NCI-H2107 (cell line): ENCODE measurements at places on chromosomes 3 and 15.

GRCh38 chr3:151382671-151383070 is 1.9 kb downstream of the P2RY12 start:
- no peak for DNase-seq

GRCh38 chr15:22778796-22779195 is 7.6 kb upstream of the NIPA1 start:
- no peak for DNase-seq

DNA sequence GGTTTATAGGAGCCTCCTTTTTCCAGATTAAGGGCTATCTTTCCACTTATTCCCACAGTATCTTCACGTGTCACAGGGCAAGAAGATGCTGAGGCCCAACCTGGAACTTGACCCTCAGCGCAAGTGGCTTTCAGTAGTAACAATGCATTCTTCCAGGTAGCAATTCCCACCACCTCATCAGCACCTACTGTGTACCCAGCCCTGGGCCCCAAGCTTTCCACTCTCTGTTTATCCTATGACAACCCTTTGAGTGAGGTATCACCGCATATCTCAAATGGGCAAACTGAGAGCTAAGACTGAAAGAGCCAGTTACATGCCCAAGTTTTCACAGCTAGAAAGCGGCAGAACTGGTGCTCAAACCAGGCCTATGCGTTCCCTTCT is 88.2 kb downstream of the CPN2 start:
- DNase-seq = no peak

GRCh38 chr15:81887912-81888311 is 157.9 kb downstream of the MEX3B start:
- DNase-seq = no peak

DNA sequence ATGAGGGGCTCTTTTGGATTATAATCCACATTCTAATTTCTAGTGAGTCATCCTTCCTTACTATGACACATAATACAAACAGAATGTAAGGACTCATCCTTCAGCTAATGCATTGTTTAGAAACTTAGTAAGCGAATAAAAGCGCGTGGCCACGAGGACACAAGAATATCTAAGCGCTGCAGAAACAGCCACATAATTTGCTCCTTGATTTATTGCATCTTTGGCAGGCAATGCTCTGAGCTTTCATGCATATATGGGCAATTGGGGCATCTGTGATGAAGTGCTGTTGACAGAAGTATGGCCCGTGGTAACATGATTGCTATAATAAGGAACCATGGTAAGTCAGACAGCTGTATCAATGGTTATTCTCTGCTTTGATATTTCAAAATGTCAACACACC is 191.3 kb upstream of the ZNF385D start:
- DNase-seq = no peak

GRCh38 chr3:121819236-121819635 is 15.6 kb downstream of the IQCB1 start:
- no peak for DNase-seq

DNA sequence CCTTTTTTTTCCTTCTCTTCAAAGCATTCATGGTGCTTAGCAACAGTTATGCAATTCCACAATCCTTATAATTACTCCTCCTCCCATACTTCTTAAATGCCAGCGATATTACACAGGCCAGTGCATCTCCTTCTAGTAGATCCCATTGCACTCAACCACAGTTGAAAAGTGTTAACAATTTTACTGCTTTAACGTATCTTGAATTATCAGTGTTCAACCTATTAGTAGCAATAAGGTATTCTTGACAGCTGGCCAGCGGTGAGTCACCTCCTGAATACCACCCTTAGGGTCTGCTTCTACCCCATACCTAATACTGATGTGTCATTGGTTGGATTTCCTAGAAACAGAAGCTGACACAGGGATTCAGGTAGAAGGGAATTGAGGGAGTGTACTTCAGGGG is 24.0 kb upstream of the TEX9 start:
- no peak for DNase-seq

DNA sequence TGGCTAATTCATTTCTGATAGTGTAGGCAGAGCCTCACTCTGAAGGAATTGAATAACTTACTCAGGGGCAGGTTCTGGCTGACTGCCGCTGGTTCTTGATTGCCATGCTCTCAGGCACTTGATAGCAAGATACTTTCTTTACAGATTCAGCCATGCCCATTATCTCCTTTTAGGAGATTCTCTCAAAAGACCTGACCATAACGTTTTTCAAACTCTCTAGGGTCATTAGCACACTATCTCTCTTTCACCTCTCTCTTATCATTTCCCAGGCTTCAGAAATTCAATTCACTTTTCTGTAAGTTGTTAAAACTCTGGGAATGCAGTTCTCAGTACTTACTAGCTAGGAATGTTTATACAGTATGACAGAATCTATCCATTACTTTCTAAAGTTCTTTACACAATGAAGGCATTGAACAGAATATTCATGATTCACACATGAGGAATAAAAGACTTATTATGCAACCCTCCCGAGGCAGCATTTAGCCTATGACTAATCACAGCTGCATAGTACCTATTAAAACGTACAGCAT is 850.3 kb upstream of the CADM2 start:
- no peak for DNase-seq

- no peak for DNase-seq
Observed at GRCh38 chr15:100094127-100094510, 247.7 kb downstream of the ADAMTS17 start.

DNA sequence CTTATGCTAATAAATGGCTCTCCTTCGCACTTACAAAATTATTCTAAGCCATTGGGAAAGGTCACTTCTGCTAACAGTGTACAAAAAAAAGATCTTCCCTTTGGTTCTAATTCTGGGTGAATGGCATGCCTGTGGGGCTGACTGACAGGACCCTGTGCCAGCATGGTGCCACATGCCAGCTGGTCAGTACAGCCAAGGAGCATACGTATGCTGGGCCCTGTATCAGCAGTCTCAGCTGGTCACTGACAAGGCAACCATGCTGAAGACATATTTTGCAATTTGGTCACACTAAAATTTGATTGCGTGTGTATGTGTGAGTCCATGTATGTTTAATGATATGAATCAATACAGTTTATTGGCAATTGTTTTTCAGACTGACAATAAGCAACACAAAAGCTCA is 246.1 kb downstream of the TBL1XR1 start:
- no peak for DNase-seq

GRCh38 chr15:50257924-50258323 is 7.6 kb downstream of the HDC start:
- DNase-seq = no peak

- no peak for DNase-seq
Observed at GRCh38 chr15:40731034-40731433, 24.0 kb downstream of the RMDN3 start.

GRCh38 chr3:190183121-190183520 is 62.4 kb upstream of the P3H2 start:
- DNase-seq = no peak

- DNase-seq = no peak
Observed at GRCh38 chr3:11367143-11367693, 95.0 kb downstream of the ATG7 start.

DNA sequence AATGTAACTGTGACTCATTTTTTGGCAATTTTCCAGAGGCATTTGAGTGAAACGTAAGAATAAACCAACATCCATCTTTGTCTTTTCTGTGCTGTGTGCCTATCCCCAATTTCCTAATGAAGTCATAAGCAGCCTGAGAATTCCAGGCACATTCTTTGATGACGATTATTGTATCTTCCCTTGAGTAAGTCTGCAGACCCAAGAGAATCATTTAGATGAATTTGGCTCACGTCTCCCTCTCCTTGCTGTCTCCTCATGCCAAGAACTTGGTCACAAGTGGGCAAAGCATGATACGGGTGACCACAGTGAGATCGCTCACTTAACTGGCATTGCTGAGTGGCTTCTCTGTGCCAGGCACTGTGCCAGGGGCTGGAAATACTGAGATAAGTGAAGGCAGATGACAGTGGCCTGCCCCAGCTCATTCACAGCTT is 384.5 kb upstream of the IL12A start:
- DNase-seq = no peak

DNA sequence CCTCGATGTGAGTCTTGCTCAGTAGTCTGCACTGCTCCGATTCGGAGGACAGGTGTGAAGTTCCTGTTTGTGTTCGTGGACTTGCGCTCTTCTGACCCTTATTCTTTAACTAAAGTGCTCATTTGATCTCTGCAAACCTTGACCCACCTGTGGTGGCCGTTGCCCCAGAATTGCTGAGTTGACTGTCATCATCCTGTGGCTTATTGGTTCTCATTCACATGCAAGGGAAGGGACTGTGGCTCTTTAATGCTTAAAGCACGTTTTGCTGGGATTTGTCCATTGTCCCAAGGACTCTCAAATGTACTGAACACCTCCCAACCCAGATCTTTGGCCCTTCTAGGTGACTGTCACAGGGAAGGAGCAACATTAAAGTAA is 13.4 kb downstream of the SYNM start:
- no peak for DNase-seq

DNA sequence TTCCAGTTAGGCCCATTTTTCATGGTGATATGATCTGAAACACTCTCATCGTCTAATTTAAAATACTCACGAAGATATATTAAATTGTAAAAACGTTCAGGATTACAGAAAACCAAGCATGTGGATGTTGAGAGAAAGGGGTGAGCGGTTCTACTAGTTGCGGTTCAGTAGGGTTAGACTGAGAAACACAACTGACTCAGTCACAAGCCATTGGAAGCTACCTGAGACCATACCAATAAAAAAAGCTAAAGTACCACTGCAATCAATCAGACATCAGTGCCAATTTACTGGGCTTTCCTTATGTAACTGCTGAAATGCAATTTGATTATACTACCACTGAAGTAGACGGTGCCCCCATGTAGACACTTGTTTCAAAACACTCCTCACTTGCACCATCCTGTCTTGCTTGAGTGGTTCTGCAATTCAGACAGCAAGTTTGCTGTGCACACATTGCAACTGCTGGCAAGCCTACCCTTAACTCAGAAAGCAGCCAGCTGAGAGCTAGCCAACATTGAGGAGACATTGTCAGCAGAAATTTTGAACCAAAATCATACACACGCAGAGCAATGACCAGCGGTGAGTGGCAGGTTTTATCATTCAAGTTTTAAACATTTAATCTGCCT is 368.7 kb upstream of the ARHGEF26 start:
- DNase-seq = no peak

DNA sequence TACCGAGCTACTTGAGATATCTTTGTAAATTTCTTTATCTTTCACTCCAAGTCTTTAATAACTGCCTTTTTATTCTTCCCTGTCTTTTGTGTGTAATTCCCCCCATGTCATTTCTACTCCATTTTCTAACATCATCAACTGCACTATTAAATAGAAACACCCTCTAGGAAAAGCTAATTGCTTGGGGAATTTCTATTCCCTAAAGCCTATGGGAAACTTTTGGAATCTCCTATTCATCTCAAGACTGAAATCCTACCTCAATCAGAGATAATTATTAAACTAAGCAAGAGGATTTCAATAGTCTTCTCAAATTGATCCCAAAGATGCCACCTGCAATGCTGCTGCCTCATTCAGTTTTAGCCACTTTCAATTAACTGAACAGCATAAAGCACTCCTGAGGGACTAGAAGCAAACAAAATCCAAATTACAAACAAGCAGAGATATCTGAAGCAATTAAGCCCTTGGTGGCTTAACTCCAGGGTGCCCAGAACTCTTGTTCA is 598.7 kb downstream of the IGSF11 start:
- no peak for DNase-seq

DNA sequence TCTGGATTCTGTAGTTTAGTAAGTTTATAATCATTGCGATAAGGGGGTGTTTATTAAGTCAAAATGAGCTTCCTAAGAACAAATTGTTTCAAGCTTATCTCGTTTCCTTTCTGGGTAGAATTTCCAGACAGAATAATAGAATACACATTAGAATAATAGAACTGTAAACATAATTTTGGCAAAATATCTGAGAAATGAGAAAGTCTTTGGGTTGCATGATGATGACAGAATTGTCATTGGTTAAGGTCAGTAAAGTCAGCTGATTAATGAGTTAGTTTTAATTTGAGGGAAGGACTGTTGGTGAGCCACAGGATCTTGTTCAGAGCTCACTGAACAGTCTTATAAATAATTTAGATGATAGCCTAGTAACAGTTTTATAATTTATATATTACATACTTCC is 10.2 kb downstream of the EIF2A start:
- DNase-seq = no peak

- no peak for DNase-seq
Observed at GRCh38 chr3:46677411-46677726, 16.1 kb downstream of the ALS2CL start.

- no peak for DNase-seq
Observed at GRCh38 chr3:157390713-157391515, 45.7 kb upstream of the PTX3 start.

- DNase-seq = no peak
Observed at GRCh38 chr3:154458560-154458959, 28.6 kb upstream of the GPR149 start.

DNA sequence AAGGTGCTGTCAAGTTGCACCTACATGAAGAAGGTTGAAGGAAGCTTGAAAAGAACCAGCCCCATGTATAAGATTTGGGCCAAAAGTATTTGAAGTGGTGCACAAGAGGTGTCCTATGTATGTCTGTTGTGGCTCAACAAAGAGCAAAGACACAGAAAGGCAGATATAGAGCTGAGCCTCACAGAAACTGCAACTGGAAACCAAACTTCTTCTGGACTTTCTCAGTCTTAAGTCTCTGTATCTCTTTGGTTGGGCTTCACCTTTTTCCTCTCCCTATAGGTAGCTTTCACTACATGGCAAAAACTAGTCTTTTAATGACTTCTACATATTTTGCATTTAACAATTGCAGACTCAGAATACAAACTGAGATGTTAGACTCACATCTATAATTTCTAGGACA is 8.8 kb upstream of the CMC1 start:
- DNase-seq = no peak

GRCh38 chr3:122782804-122783203 is 10.8 kb downstream of the HSPBAP1 start:
- DNase-seq = no peak

DNA sequence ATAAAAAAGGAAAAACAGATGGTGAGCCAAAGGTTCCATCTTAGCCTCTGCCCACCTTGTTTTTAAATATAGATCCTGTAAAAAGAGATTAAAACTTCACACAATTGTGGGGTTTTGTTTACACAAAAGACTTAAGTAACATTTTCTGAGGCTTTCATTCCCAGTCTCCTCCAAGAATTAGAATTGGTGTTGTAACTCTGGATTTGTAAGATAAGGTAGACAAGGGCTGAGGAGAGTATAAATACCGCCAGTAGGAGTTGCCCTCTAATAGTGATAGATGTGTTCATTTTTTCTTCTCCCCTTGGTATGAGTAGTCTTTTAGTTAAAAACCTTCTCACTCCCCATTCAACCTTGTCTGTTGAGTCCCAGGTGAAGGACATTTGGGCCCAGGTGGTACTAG is 8.5 kb downstream of the MINDY2 start:
- no peak for DNase-seq

DNA sequence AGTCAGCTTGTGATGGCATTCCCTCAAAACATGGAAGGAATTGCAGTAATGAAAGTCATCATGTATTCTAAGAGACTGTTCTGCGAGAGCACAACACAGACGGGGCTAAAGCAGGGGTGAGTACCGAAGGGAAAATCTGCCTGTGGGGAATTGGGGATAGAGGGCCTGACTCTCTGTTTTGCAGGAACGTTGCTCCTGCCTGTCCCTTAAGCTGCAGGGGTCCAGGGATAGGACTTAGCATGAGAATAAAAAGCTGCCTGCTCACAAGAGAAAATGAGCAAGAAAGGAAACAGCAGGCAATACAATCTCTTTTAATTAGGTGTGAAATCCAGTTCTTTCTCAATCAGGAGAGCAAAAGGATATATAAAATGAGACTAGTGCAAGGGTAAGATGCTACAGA is 62.2 kb downstream of the TIGIT start:
- DNase-seq = no peak

- no peak for DNase-seq
Observed at GRCh38 chr3:71601811-71602210, 18.3 kb upstream of the FOXP1 start.
